Right kidney (tissue), 9 donors: ENCODE measurements at places on chromosomes 11 and 22.

GRCh38 chr11:72352859-72353551 lies 81.3 kb downstream of the CLPB start:
- DNase-seq: peak; percentile 27

- no peak for DNase-seq
Observed at GRCh38 chr11:16225623-16226022, 130.7 kb downstream of the SOX6 start.

- no peak for DNase-seq
Observed at GRCh38 chr11:78203184-78203583, 14.5 kb downstream of the USP35 start.

GRCh38 chr22:37336579-37336978 lies 54.3 kb downstream of the CYTH4 start:
- DNase-seq: no peak

- no peak for DNase-seq
Observed at GRCh38 chr11:20388096-20389055, 860 bp downstream of the PRMT3 start.

DNA sequence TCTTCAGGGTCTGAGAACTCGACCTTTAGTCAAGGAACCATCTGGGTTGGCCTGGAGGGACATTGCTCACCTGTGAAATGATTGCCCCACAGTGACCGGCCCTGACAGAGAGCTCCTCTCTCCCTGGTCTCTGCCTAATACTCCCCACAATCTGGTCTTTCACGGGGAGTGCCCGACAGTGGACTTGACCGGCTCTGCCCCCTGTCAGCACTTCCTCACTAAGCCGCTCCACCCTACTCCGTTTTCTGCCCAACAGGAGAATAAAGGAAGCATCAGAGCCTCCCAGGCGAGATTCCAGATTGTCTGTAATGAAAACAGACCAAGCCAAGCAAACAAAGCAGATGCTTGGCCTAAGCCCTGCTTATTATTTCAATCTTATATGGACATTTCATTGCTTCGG lies 87.8 kb downstream of the FBXO7 start:
- DNase-seq: no peak

DNA sequence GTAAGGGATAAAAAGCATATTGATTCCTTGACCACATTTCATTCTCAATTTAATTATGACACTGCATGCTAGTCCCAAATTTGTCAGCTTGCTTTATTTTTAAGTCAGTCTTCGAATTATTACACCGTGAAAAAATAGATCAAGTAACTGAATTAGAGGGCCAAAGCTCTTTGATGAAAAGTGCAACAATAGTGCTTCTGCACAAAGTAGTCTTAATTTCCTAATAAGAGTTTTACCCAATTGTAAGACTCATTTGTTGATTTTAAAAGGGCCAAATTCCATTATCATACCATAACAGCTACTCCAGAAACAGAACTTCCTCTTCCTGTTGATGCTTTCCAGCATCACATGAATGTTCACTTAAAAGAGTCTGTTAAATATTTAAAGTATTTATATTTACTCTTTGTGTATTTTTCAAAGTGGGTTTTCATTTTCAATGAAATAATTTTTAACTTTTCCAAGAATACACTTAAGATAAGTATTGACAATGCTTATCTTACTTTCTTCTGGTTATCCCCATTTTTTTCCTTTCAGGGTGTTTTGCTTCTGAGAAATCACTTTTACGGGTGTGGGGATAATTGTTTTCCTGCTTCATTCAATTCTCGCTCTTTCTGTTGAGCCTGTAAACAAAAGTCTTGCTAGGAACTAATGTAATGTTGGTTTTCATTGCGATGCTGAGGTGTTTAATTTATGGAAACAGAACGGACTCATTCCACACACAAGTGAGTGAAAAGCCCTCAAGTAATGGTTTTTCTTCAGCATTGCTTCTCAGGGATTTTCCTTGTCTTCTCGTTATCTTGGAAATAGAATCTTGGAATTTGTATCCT lies 2.1 kb downstream of the ARHGEF12 start:
- no peak for DNase-seq

GRCh38 chr11:92362989-92363388 lies 138.4 kb downstream of the FAT3 start:
- DNase-seq: no peak

DNA sequence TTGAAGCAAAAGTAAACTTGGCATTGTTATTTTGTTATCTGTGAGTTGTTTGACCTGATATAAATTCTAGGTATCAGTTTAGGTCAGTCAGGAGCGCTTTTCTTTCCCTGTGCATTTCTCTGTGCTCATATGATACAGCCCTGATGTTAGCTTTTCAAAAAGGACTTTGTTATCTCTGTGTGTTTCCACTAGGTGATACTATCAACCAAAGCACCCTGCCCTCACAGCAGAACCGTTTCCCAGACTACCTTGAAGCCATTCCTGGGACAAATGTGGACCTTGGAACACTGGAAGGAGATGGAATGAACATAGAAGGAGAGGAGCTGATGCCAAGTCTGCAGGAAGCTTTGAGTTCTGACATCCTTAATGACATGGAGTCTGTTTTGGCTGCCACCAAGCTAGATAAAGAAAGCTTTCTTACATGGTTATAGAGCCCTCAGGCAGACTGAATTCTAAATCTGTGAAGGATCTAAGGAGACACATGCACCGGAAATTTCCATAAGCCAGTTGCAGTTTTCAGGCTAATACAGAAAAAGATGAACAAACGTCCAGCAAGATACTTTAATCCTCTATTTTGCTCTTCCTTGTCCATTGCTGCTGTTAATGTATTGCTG lies 87.7 kb upstream of the BIRC3 start:
- no peak for DNase-seq

DNA sequence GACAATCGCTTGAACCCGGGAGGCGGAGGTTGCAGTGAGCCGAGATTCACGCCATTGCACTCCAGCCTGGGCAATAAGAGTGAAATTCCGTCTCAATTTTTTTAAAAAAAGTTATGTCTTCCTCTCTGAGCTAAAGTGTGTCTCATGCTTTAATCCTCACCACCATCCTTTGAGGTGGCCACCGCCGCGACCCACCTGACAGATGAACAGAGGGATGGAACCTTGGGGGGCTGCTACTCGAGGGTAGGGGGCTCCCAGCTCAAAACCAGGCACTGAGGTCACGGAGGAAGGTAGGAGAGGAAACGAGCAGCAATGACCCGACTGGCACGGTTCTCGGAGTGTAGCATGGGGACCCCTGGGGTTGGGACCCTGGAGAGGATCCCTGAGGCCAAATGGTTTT lies 10.7 kb upstream of the POLDIP3 start:
- DNase-seq: no peak
